Activated CD8-positive, alpha-beta memory T cell treated with anti-CD3 and anti-CD28 coated beads, Interleukin-2, amount 50 U/mL, for 4 hours (primary cell): ENCODE measurements at places on chromosomes 3 and 15.

DNA sequence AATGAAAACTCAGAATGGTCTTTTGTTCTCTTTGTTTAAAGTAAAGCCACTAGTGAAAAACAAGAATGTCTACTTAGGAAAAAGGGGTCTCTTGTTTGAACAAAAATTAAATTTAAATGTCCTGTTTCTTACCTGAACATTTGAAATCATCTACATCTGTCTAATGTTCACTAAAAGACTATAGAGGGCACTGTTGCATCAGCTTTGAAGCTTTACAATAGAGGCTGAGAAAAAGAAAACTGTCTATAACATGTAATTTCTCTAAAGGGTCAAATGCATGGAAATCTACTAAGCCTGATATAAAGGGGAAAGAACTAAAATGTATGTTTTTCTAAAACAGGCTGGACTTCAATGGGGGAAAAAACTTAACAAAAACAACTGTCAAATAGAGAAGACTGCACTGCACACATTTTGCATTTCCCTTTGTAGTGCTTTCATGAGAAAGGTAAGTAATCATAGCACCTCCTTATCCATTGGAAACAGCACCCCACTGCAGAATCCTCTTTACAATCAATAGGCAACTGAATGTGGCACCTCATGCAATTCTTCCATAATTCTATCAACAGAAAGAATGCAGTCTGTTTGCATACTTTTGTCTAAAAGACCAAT, 26.3 kb downstream of the DPH6 start:
- DNase-seq: no peak

GRCh38 chr3:56296361-56296760, 171.9 kb downstream of the ERC2 start:
- DNase-seq: no peak

- no peak for DNase-seq
Observed at GRCh38 chr3:136792556-136793330, 26.2 kb upstream of the SLC35G2 start.

DNA sequence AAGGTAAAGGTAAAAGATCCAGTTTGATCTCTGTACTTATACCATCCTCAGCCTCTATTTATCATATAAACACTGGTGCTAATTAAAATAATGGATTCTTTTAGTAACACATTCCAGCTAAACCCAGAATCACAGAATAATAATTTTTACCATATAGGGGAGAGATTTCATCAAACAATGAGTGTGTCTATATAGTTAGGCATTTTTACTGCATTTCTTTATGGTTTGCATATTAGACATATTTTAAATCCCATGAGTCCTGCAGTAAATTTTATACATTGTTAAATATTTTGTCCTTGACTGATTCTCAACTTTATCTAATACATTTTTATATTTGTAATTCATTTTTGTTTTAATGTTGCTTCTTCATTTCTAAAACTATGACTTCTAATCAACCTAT, 323.7 kb upstream of the AGTR1 start:
- DNase-seq: no peak

DNA sequence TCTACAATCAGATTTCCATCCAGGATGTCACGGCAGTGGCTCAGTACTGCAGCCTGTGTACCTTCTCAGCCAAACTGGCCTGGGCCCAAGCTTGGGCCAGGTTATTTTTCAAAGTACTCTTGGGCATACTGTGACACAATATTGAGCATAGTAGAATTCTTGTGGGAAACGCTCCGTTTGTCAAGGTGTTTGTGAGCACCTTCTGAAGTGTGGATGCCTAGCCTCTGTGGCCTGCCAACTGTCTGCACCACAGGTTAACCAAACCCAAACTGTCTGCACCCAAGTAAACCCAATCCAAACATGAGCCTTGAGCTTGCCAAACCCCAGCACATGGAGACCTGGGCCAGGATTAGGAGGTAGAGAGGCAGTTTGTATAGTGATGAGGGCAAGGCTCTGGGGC, 25.4 kb downstream of the CTDSPL start:
- no peak for DNase-seq

DNA sequence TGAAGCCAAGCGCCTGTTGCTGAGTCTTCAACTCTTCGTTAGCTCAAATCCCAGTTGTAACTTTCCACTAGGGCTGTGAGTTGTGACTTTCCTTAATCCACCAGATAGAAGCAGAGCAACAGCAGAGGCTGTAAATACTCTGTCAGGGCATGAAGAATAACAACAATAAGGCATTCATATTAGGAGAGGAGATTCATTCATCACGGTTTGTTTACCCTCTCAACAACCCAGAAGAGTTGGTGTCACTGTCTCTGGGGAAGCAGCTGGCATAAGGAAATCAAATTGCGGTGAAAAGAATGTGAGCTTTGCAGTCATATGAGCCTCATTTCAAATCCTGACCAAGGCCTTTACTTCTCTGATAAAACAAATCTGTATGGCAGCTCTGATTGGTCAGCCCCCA, 184.8 kb downstream of the SHQ1 start:
- DNase-seq: no peak

DNA sequence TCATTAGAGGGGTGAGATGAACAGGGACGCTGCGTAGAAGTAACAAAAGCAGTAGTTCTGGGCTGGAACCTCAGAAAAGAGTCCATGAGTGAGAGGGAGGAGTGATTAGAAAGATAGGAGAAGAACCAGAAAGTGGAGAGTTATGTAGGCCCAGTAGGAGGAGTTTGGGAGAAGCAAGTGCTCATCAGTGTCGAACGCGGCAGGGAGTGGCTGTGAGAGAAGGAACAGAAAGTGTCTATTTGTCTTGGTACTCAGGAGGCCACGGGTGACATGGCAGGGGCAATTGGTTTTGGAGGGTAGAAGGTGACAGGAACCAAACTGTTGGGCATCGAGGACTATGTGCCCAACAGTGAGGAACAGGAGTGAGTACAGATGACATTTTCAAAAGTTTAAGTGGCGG, 1.3 kb upstream of the INSYN1 start:
- no peak for DNase-seq

- no peak for DNase-seq
Observed at GRCh38 chr15:99307735-99308134, 56.5 kb downstream of the LRRC28 start.

GRCh38 chr3:40169983-40170382, 139.5 kb upstream of the EIF1B start:
- no peak for DNase-seq
